ENCODE measurements at places on chromosomes 5 and 9.

- DNase-seq, result peak; percentile 71
Measured at GRCh38 chr9:109440797-109441287, 57.3 kb downstream of the PTPN3 start.

DNA sequence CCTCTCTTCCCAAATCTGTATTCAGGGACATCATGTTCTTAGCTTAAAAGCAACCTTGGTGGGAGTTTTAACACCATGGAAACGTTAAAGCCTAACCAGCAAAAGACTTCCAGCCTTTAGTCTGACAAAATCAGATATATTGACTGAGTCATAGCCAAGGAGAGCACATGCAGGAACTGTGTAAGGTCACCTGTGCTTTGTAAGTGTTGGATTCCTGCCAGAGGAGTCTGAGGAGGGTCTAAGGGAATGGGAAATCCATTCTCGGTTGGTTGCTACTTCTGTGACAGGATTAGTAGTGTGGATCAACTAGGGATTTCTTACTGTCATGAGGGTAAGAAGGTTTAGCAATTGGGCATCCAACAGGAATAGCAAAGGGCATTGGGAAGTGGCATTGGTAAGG, 142.0 kb upstream of the CHD1 start:
- no peak for DNase-seq

- no peak for DNase-seq
Measured at GRCh38 chr5:96931605-96932004, 4.3 kb upstream of the LNPEP start.

- no peak for DNase-seq
Measured at GRCh38 chr9:95085861-95086563, 231.5 kb downstream of the FANCC start.

DNA sequence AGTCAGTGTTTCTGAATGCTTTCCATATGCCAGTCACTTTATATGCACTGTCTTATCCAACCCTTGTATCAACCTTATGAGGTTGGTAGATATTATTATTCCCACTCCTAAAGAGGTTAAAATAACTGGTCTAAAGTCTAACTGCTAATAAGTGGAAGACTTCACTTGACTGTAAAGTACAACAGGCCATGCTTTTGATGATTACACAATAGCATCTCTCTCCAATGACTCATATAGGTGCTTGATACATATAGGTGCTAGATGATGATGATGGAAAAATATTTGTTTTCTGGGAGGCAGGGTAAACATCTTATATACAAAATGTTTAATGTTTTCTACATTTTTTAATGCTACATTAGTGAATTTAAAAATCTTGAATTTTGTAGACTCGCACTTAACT, 75.9 kb upstream of the NR3C1 start:
- DNase-seq, result no peak

GRCh38 chr5:145237843-145238242, 597.3 kb downstream of the PRELID2 start:
- DNase-seq, result peak; percentile 82

- DNase-seq, result no peak
Measured at GRCh38 chr9:3281399-3281798, 244.4 kb downstream of the RFX3 start.

GRCh38 chr5:151597749-151598148, 6.6 kb upstream of the FAT2 start:
- no peak for DNase-seq

- no peak for DNase-seq
Measured at GRCh38 chr9:86488345-86488744, 134.1 kb upstream of the TUT7 start.

GRCh38 chr5:5085381-5085780, 54.7 kb upstream of the ADAMTS16 start:
- DNase-seq, result no peak

DNA sequence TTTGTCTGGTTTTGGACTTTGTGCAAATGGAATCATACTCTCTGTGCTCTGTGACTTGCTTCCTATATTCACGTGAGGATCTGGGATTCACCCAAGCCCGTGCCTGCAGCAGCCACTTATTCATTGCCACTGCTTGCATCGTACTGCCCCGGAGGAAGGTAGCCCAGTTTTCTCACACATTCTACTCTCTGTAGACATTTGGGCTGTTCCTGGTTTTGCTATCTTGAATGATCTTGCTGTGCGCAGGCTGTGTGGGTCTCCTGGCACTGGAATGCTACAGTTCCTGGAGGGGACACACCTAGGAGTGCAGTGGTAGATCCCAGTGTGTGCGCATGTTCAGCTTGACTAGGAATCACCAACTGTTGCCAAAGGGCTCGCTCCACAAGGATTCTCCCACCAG, 99.2 kb upstream of the BOD1 start:
- no peak for DNase-seq

DNA sequence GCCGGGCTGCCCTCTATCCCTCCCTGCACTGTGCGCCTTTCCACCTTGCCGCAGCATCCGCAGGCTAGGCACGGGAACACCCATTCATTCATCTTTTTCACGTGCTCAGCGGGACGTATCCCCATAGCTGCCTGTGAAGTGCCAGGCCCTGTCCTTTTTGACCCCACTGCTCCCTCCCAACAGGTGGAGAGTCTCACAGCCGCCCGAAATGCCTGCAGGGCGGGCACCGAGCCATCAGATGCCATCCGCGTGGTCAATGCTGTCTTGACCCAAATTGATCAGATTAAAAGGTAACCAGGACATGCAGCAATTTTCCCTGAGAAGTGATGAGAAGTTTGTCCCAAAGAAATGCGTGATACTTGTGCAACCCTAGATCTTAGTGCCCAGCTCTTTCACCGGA, 15.5 kb downstream of the TRIP13 start:
- DNase-seq, result no peak

GRCh38 chr9:126559296-126559695, 54.4 kb upstream of the LMX1B start:
- no peak for DNase-seq

DNA sequence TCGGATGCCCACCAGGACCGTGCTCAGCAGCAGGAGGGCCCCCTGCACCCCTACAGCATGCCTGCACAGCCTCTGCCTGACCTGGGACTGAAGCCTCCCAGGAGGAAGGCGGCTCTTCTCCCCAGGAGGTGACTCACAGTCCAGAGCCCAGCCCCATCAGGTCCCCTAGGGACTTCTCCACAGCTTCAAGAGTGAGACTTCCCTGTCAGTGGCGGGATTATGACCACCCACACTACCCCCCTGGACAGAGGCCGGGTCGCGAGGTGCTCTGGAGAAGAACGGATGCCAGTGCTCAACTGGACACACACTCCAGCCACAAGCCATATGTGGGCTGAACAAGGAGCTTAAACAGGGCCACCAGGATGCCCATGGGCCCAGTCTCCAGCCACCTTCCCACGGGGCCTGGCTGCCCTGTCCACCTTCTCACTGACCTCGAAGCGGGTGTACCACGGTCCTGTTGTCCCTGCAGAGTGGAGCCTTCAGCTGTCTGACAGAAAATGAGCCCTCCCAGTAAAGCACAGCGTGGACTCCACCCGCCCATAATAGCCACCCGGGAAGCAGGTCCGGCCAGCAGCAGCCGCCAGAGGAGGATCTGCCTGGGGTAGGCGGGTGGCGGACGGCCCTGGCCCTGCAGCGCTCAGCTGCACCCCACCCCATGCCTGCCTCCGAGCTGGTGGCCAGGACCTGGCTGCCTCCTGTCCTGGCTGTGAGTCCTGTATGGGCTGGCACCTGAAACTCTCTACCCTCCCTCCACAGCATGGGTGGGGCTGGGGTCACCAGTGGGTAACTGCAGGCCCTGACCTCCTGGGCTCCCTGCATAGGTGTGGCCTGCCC, 54.7 kb downstream of the SEMA4D start:
- no peak for DNase-seq

- no peak for DNase-seq
Measured at GRCh38 chr9:87910821-87911220, 6.9 kb upstream of the SPATA31C1 start.

GRCh38 chr9:20227166-20227874, 395.0 kb downstream of the MLLT3 start:
- no peak for DNase-seq

DNA sequence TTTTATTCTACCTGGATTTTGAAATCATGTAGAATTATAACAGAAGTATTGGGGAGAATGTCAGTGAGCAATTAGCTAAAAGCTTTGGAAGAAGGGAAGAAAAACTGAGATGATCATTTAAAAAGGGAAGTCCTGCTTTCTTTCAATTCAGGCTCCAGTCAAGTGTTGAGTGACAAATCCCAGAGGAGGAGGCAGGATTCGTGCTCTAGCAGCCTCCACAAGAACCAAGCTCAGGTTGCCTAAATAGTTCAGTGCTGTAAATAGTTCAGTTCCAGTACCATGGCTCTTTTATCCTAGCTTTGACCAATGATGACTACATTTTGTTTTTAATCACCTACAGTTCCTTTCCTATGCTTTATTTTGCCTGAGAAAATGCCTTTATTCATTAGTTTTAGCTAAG, 204.9 kb upstream of the NREP start:
- DNase-seq, result no peak

DNA sequence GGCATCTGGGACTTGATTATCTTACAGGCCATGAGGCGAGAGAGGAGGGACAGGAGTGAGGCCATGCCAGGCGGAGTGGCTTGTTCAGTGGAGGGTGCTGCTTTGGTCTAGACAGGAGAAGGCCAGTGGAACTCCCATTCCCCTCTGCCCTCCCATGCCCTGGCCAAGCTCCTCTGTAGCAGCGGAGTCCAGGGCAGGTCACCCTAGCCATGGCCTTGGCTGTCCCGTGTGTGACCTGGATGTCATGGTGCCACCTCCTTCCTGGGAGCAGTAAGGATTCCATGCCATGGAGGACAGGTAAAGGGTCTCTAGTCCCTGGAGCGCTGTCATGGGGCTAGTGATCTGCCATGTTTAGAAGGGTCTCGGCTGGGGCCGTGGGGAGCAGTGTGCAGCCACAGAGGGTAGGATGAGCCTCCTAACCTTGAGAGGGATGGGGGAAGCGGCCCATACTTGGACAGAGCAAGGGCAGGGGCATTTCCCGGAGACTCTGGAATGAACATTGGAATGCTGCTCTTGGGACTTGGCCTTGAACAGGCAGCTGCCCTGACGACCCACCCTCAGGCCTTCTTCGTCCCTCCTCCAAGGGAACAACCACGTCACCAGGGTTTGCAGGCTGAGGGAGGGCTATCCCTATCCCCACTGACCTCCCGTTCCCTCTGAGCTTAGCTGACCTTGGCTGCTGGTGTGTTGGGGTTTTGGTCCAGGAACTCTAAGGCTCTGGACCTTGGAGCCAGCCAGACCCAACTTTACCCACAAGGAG, 100.4 kb downstream of the DAB2IP start:
- no peak for DNase-seq

- DNase-seq, result no peak
Measured at GRCh38 chr9:111095441-111095840, 57.2 kb upstream of the LPAR1 start.

- DNase-seq, result no peak
Measured at GRCh38 chr5:150411245-150411979, 1.3 kb downstream of the CD74 start.

GRCh38 chr5:15515229-15515628, 15.2 kb downstream of the FBXL7 start:
- DNase-seq, result no peak

- DNase-seq, result no peak
Measured at GRCh38 chr9:32665101-32665500, 29.6 kb upstream of the TAF1L start.

DNA sequence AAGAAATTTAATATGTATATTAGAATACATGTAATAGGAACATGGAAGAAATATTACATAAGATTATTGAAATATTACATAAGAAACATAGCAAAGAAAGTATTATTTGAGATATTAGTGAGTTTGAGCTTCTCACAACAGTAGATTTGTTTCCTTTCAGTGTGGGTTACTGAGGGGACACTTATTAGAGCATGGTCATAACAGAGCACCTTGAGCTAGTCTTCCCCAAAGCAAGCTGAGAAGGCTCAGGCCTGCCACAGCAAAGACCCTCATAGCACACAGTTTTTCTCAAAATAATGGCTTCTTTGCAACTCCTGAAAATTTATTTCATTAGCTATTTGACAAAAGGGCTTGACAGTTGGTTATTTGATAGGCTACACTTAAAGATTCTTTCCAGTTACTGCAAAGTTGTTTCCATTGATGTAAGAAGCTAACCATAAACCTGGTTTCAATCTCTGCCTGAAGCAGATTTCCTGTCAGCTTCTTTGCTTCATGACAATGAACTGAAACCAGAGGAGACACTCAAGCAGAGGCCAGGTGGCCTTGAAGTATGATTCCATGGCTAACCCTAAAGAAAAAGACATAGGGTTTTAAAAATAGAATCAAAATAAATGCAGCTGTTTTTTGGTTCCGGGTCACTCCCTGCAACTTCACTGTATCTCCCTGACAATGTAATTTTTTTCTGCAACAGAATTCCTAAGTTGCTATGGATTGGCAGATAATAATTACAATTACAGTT, 68.6 kb downstream of the ERMP1 start:
- DNase-seq, result no peak

DNA sequence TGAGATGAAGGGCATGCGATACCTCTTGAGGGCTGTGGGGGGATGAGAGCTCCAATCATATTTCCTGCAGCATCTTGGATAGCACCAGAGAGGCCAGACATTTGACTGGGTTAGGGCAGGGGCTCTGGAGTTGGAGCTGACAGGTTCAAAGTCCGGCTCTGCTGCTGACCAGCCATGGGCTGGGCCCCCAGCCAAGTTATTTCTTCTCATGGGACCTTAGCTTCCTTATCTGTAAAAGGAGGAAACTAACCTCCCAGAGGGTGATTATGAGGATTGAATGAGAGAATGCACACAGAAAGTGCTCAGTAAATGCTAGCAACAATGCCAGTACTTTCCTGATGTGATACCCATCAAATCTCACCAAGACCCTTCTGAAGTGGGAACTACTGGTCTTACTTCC, 65.2 kb upstream of the SLC25A51 start:
- DNase-seq, result no peak

- DNase-seq, result no peak
Measured at GRCh38 chr5:51806677-51807076, 423.4 kb downstream of the ISL1 start.

- no peak for DNase-seq
Measured at GRCh38 chr9:87696641-87697040, 29.3 kb upstream of the CTSL start.

DNA sequence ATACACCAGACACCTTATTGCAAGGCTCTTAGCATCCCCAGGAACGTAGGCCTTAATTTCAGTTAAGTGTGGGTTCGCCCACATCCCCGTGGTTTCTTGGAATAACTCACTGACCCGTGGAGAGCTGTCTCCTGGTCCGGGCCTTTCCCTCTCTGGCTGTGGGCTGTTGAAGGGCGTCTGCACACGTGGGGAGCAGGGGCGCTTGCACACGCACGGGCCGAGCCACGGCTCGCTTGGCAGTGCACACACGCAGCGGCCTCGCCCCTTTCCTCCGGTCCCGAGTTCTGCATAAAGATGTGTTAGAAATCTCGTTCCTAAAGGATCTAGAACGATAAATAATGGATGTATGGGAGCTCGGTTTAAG, 141.9 kb downstream of the PBX3 start:
- no peak for DNase-seq

DNA sequence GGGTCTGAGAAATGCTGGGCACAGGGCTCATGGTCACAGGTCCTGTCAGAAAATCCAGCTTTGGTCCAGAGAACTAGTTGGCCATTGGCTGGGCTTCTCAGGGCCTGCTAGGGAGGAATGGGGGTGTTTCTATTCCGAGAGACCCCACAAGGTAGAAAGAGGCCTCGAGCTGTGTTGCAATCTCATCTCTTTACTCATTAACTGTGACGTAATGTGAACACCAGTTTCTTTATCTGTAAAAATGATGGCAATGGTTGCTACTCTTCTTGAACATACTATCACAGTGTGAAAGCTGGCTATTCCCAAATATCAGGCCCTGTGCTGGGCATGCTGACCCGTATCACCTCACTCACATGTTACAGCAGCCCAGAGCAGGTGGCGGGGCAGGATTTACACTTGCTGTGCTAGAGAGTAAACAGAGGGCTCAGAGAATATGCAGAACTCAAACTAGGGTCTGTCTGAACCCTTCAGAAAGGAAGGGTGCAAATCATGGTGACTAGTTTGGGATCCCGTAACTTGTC, 35.7 kb upstream of the SLC25A51 start:
- DNase-seq, result no peak
